Left renal cortex interstitium (tissue), 4 donors: ENCODE measurements at places on chromosomes 6 and 20. TPM values are rescaled to one million over a fixed set of nuclear protein-coding genes. Genes with fewer than 3 reads are reported as not detected.

DNA sequence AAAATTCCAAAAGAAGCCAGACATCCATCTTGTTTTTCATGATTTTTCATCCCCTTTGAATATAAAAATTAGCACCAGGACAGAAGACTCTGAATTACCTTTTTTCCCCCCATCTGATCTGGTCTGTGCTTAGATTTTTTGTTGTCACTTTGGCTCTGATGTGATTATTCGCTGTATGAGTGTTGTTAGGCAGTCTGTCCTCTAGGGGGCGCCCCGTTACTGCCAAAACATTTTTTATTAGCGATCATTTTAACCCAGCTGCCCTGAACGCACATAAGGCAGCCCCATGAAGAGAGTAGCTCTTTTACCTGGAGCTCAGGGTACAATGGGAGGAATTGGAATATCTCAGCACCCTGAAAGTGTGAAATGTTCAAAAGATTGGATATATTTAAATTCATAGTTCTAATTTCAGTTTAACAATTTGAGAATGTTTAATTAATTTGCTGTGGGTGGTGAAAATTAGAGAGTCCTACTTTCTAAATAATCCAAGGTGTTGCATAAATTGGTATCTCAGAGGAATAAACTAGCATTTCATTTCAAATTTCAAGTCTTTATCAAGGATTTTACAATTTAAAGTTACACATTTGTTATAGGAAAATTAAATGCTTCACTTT, 60.8 kb downstream of the PRPH2 start:
- peak; percentile 37 for DNase-seq

Gene HSP90AB1
- 1,157 TPM for polyA plus RNA-seq

Gene SEMG2
- polyA plus RNA-seq: not detected

Gene SLC35F1
- polyA plus RNA-seq: 3.1 TPM

DNA sequence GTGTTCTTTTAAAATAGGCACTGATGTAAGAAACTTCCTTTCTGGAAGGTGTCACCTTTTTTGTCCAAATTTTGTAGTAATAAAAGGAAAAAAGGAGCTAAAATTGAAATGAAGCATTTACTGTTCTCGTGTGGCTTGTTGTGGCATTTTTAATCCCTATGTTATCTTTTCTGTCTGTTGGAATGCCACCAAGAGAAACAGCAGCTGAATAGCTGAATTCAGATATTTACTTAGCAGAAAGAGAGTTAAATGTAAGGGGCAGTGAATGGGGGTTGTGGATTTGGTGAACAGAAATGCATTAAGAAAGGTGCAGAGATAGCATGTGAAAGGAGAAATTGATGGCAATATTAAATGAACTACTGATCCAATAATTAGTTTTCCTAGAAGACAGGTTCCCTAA, 573.6 kb upstream of the EPHA7 start:
- DNase-seq: no peak

- DNase-seq: no peak
These were observed 14.3 kb downstream of the SLA2 start for GRCh38 chr20:36631646-36632045.

Gene FAM184A
- 10.6 TPM for polyA plus RNA-seq

Gene ZNF318
- 32.8 TPM for polyA plus RNA-seq

Gene MYBL2
- polyA plus RNA-seq: 24.6 TPM

DNA sequence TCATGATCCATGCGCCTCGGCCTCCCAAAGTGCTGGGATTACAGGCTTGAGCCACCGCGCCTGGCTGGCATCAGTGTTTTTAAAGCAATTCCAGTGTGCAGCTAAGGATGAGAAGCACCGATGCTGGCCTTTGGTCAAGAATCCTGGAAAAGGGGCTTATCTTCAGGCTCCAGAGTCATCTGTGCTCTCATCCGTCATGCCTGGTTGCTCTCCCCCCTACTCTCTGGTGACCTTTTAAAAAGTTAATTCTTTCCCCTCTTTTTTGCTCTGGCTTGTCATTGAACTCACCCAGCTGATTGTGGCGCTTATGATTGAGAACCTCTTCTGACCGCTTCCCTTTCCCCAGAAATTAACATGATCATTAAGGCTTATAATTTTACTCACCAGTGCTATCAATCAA, 28.7 kb downstream of the NR2E1 start:
- DNase-seq: no peak

DNA sequence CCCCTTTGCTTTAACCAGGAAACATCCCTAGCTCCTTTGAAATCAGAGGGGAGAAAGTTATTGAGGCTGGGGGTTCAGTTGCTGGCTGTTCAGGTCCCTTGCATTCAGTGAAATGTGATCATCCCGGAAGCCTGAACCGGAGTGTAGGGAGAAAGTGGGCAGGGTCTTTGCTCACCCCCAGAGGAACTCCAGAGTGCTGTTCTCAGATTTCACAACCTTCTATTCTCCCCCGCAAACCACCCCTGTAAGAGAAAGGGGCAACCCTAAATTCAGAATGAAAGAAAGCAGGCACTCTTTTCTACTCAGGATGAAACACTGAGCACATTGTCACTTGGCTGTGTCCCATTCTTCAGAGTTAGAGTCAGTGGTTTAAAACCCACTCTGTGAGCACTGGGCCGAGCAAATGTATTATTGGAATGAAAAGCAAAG, 139.8 kb downstream of the KHDC1L start:
- DNase-seq: peak; percentile 41

DNA sequence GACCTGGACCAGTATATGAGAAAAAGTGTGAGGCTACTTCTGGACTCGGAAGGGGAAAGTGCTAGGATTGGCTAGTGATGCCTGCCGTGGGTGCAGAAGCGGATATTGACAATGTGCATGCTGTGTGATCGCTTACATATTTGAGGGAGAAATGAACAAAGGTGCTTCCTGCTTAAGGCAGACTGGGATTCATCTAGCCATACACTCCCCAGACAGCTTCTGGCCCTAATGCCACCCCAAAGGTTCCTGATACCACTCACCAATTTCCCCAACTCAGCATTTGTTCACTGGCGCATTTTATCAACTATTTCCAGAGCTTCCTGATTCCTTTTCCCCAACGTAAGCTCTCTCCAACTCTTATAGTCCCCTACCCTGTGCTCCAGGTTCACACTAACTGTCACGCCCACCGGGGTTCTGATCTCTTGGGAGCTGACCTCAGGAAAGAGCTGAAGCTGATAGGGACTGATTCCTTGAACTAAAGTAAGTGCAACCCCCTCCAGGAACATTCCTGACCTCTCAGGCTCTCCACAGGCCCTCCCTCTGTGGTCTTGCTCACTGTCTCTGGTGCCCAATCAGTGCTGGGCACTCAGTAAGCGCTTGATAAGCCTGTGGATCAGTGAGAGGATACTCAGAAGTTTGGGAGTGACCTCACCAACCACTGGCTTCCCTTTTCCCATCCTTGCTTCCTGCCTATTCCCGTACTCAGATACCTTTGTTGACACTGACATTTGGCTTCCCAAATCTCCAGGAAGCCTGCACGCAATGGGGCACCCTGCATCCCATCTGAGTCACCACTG, 73.3 kb downstream of the MRPL14 start:
- no peak for DNase-seq

GRCh38 chr6:128487055-128487454, 33.3 kb downstream of the PTPRK start:
- no peak for DNase-seq

- DNase-seq: no peak
These were observed 197.0 kb downstream of the BMP7 start for GRCh38 chr20:57069442-57069841.

DNA sequence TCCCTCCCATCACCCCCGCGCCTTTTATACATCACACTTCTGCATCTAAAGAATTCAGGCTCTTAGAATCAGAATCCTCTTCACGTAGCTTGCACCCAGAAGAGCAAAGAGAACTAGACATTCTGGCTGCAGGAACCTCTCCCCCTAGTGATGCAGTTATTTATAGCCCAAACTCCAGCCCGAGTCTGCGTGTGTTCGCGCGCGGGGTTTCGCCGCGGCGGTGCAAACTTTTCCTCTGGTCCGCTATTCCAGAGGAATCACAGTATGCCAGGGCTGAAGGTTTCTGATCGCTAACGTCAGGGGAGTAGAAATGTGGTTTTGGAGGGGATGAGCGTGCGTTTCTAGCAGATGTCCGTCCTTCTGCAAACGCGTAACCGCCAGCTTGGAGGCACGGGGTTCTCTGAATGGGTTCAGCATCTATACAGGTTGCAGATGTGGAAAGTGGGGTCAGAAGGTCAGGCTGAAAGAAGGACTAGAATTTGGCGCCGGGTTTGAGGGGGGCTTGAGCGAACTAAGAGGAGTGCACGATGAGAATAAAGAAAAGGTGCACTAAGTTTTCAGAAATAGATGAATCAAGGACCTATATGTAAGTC, 1.8 kb downstream of the EPHA7 start:
- no peak for DNase-seq

- DNase-seq: no peak
These were observed 61.8 kb downstream of the RPP40 start for GRCh38 chr6:4941782-4942672.

DNA sequence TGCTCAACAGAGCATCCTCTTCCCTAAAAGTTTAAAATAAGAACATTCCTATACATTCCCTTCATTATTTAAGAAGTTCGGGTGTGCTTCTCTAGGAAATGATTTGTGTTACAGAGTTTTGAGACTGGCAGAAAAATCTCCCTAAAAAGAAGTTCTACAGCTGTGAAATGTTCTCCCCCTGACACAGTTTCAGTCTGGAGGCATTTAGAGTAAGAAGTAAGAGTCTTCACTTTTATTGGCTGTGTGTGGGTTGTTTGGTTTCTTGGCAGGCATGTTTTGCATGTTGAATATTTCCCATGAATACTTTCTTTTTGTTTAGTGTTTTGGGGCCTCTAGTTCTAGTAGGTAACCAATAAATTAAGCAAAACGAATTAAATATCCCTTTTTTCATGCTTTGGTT, 195.9 kb downstream of the TENT5A start:
- DNase-seq: no peak

Gene MDFI
- polyA plus RNA-seq: 58.1 TPM

Gene RAMACL
- 0.30 TPM for polyA plus RNA-seq

DNA sequence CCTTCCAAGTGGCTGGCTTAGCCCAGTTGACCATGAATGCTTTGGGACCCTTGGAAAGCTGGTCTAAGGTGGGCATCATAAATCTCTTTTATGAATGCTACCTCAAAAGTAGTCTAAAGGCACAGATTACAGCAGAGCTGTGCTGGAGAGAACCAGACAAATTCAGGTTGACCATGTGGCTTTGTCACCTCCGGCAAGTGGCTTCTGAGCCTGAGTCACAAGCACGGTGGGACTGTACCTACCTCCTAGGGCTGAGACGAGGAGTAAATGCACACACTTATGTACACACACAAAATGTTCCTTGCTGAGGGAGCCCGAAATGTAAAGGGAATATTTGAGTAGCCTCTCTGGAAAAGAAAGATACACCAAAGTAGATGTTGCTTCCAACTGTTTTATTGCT, 155.9 kb downstream of the NFATC2 start:
- DNase-seq: no peak

DNA sequence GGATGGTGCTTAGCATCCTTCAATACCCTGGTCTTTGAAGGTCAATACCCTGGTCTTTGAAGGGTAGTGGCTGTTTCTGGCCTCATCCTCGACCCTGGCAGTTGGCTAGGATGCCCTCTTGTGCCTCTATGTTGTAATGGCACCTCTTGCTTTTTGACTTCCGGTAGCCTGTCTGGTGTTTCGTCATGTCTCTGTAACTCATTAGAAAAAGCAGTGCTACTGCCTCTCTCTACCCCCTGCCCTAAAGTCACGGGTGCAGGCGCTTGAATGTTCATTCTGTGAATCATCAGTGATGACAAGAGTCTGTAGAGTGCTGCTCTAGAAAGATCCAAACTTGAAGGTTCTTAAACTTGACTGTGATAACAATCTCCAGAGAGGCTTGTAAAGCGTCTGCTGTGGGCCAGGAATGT, 28.3 kb downstream of the RSPO4 start:
- DNase-seq: no peak

Gene FAM110A
- polyA plus RNA-seq: 10.6 TPM

- DNase-seq: no peak
These were observed 15.7 kb upstream of the TGM3 start for GRCh38 chr20:2280082-2280481.

Gene HINT3
- 27.8 TPM for polyA plus RNA-seq

- no peak for DNase-seq
These were observed 9.3 kb upstream of the RPS6KA2 start for GRCh38 chr6:166636191-166636933.

GRCh38 chr6:155054491-155055250, 59.6 kb downstream of the TIAM2 start:
- DNase-seq: no peak

DNA sequence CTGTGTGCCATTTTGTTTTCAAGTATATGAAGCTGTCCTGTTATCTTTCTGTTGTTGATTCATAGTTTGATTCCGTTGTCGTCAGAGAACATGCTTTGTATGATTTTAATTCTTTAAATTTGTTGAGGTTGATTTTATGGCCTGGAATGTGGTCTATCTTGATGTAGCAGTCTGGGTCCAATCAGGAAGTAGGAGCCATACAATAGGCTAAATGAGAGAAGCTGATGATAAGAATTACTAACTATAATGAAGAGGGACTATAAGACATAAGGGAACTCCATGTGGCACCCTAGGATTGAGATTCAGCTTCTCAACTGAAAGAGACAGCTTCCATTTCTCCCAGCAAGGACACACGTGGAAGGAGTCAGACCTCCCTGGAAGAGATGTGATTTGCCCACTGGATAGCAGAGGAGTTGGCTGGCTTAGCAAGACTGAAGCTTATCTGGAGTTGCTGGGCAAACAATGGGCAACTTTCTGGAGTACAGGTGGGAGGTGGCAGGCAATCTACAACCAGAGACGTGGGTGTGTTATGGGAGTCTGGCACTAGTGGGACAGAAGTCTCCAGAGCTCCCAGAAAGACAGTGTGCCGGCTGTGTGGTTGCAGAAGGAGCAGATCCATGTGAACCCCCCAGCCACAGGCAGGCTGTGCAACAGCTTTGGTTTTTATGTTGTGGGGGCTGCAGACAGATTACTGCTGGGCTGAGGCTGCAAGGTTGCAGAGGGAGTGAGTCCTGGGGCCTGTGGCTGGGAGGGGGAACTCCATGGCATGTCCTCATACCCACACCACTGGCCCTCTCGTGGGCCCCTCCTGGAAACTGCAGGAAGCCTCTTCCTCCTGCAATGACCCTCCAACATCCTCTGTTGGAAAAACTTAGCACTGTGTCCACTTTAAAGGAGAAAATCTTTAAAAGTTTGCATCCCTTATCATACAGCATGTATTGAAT, 7.1 kb downstream of the ZNF831 start:
- no peak for DNase-seq

DNA sequence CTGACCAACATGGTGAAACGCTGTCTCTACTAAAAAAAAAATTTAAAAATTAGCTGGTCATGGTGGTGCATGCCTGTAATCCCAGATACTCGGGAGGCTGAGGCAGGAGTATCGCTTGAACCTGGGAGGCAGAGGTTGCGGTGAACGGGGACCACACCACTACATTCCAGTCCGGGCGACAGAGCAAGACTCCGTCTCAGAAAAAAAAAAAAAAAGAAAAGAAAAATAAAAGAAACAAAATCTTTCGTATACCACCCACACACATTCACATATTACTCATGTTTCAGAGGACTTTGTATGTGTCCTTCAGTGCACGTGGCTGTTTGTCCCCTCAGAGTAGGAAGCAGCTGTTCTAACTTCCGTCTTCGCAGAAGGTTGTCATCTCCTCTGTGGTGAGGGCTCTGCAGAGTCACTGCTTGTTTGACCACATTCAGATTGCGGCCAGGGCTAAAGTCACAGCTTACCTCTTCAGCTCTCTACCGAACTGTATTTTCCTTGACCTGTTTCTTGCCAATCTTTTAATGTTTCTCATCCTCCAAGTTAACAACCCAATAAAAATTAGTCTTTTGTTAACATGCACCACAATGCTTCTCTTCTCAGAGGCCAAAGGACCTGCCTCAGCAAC, 36.6 kb upstream of the HIVEP1 start:
- DNase-seq: no peak

Gene TRIM10
- 0.40 TPM for polyA plus RNA-seq
